ENCODE measurements at places on chromosomes 4 and X.

GRCh38 chr4:128134925-128135324 is 73.8 kb downstream of the LARP1B start:
- no peak for DNase-seq

GRCh38 chr4:13903061-13903460 is 275.5 kb upstream of the BOD1L1 start:
- no peak for DNase-seq

DNA sequence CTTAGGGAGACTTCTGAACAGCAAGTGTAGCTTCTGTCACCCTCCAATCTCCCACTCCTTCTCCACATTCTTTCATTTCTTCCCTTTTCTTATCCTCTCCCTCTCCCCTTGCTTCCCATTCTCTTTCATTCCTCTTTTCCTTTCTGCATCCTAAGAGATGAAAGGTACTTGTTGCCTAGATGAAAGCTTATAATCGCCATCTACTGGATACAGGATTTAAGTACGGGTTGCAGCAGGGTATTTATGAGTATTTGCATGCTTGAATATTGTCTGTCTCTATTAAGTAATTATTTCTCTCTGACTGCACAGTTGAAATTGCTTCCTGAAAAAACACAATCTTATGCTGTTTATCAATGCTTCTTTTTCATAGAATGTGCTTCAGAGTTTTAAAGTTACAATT is 174.0 kb upstream of the TENT5D start:
- DNase-seq: no peak

- no peak for DNase-seq
These were observed 99.7 kb downstream of the PDS5A start for GRCh38 chr4:39877971-39878370.

- no peak for DNase-seq
These were observed 95.8 kb upstream of the NAP1L5 start for GRCh38 chr4:88793475-88793874.

Measured in thoracic aorta (tissue), 2 donors.